Renal cortex interstitium (tissue), 15 donors: ENCODE measurements at places on chromosomes 5 and 9.

DNA sequence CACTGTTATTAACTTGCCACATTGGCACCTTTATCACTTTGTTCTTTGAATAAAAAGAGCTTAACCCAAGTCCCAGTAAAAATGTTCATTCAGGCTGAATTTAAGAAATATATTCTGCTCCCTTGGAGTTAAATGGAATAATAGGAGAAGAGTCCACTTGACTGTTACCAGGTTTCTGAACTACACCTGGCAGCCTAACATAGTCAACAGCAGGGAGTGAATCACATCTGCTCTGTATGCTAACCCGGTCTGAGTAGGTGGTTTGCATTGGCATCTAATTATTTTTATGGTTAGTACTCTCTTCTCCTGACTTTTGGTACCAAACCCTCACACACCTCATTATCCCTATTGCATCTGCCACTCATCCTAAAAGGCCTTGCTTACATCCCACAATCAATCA is 86.7 kb downstream of the STK32A start:
- DNase-seq = no peak

- no peak for DNase-seq
Observed at GRCh38 chr5:110268283-110268682, 458.2 kb downstream of the TMEM232 start.

DNA sequence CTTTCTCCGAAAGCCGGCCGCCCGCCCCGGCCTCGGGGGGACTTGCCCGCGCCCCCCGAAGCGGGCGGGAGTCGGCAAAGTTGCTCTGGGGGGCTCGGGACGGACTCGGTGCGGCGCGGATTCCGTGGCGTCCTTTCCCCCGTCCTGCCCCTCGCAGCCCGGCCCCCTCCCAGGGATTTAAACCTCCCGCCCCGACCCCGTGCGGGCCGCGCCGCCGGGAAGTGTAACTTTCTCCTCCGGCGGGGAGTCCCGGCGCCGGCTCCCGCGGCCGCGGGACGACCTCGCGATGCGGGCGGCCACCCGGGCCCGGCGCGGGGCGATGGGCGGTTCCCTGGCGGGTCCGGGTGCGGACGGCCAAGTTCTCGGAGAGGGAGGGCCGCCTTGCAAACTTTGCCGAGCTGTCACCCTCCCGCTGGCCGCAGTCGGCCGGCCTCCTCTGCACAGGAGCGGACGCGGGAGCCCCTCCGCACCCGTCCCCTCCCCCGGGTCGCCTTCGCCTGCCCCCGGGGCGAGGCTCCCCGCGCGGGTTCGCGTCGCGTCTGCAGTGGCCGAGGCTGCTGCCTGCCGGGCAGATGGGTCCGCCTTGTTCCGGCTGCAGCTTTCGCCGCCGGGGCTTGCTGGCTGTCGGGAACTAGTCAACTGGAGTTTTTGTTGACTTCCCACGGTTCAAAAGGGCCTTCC is 732 bp downstream of the PBX3 start:
- no peak for DNase-seq

GRCh38 chr9:137836151-137836830 is 41.3 kb upstream of the CACNA1B start:
- no peak for DNase-seq

DNA sequence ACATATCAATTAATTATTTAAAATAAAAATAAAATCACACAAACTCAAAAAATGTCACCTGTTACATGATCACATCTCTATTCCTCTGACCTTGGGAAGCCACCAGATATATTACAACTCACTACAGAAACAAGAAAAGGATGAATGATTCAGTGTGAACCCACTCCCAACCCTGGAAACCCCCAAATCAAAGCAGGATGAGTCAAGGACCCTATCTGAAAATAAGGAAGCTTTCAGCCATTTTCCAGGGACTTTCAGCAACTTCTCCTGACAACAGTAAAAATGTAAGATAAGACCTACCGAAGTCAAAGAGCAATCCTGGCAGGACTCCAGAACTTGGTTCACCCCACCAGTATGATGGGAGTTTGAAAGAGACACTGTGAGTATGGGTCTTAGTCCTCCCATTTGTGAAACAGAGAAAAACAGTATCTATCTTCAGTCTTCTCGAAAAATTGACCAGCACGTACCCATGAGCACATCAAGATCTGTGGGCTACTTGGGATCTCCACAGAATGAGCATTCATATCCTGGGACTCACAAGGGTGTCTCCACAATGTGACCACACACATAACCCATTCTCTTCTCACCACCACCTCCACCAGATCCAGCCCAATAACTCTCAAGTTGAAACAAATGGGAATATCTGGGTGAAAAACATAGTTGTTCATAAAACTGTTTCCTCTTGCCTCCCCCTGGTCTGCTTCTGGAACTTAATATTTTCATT is 9.9 kb downstream of the NRG2 start:
- no peak for DNase-seq

GRCh38 chr9:123669346-123669745 is 260.6 kb downstream of the DENND1A start:
- no peak for DNase-seq

GRCh38 chr5:122788996-122789395 is 14.1 kb downstream of the SNX2 start:
- no peak for DNase-seq

DNA sequence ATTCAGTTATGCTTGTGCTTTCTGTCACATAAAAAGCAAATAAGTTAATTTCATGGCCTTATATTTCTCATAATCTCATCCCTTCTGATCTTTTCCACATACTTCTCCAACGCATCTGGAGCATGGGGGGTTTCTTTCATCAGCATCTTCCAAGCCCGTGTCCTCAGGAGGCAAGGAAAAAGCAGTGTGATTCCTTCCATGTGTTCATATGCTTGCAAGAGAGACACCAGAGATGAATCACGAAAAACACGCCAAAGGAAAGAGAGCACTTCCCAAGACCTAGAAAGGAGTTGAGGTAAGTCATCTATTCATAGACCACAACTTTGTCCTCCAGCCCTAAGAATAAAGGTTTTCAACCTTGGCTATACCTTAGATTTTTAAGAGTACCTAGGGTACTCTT is 26.0 kb upstream of the SVEP1 start:
- DNase-seq = no peak

GRCh38 chr5:74503-75109 is 17.4 kb upstream of the PLEKHG4B start:
- no peak for DNase-seq

GRCh38 chr9:36499174-36499890 is 73.4 kb upstream of the MELK start:
- no peak for DNase-seq
